ELR (cell line): ENCODE measurements at places on chromosomes 11 and 22.

GRCh38 chr11:3225826-3226750, 6.1 kb downstream of the MRGPRE start:
- peak; percentile 34 for DNase-seq

GRCh38 chr11:130774703-130775102, 141.6 kb downstream of the SNX19 start:
- no peak for DNase-seq

DNA sequence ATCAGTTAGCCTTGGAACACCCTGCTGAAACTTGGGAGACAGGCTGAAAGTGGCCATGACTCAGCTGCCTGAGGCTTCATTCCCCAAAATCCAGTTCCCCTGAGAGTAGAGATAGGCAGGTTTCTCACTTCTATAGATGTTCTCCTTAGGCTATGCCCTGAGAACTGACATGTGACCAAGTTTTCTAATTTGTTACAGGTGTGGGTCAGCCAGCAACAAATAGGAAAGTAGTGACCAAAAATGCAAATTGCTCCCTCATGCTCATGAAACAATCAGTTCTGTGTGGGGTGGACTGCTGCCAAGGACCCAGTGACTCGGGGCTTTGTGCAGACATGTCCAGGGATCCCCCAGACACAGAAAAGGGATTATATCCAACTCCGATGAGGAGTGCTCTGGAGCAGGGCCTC, 7.3 kb upstream of the CCDC15 start:
- no peak for DNase-seq

GRCh38 chr22:42076764-42077485, 2.6 kb upstream of the SMDT1 start:
- DNase-seq: no peak

DNA sequence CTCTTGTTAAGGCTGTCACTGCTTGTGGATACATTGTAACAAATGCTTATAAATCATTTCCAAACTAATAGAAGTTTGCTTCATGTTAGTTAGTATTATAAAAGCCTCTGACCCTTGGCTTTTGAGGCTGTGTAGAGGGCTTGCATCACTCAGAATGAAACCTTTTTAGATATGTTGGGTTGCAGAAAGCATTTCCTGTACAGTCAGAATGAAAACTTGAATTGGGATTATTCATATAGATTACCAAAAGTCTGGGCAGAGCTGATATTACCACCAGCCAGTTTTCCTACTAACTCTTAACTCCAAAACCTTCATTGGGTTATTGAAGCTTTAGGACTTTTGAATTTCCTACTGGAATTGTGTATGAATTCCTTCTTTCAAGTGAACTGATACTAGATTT, 12.0 kb downstream of the KMT2A start:
- peak; percentile 66 for DNase-seq
